ENCODE measurements at places on chromosomes 3 and 15. TPM values are rescaled to one million over a fixed set of nuclear protein-coding genes. Genes with fewer than 3 reads are reported as not detected.

SFMBT1 gene
- polyA plus RNA-seq = 2.3 TPM

COPS2 gene
- polyA plus RNA-seq = 60.1 TPM

CP gene
- polyA plus RNA-seq = not detected

CHRM5 gene
- polyA plus RNA-seq = 0.05 TPM

TTLL13 gene
- polyA plus RNA-seq = not detected

NR1I2 gene
- polyA plus RNA-seq = not detected

ZMYND10 gene
- 0.90 TPM for polyA plus RNA-seq

CAMK1 gene
- polyA plus RNA-seq = 28.3 TPM

NR2E3 gene
- 0.65 TPM for polyA plus RNA-seq

MST1R gene
- polyA plus RNA-seq = not detected

TRMT10C gene
- 33.3 TPM for polyA plus RNA-seq

GPR149 gene
- not detected for polyA plus RNA-seq

TMF1 gene
- polyA plus RNA-seq = 36.9 TPM

ERICH6 gene
- 0.13 TPM for polyA plus RNA-seq

PLA2G4D gene
- polyA plus RNA-seq = not detected

FOXB1 gene
- polyA plus RNA-seq = not detected

DNA sequence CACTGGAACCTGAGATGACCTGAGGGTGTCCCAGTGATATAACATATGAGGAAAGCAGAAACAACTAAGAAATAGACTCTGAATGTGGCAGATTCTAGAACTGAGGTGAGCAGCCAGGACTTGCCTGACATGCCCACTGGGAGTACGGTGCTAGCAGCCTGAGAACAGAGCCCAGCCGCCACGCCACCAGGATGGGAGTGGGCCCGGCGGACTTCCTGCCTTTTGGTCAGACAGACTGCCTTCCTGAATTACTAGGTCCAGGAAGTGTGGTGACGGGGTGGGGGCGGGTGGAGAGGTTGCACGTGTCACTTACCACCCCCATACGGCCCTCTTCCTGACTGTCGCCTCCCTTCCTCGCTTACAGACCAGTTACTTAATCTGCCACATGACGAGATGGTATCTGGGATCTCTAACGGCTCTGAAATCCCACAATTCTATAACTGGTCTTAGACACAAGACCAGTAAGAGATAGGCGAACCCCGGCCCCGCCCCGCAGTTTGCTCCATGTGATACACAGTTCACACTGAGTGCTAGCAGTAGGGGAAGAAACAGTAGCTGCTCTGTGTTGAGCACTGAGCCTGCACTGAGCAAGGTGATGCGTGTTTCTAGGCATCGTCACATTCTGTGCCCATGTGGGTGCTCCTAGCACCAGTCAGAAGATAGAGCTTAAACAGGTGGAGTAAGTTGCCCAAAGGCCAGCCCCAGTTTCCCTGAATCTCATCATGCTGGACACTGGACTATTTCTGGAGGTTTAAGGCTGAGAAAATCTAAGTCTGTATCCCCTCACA is 95.7 kb downstream of the CPN2 start:
- no peak overlapping the region for H3K27ac ChIP-seq
- H3K36me3 ChIP-seq = no peaks in the 10 kb centered on the region
- no peaks in the 10 kb centered on the region for H3K4me1 ChIP-seq
- peaks cover 13% of the 10 kb centered on the region for H3K27me3 ChIP-seq
- no peak for DNase-seq

GRCh38 chr3:156109989-156110388 is 10.4 kb upstream of the KCNAB1 start:
- H3K36me3 ChIP-seq = no peaks in the 10 kb centered on the region
- no peak for DNase-seq
- no peak overlapping the region for H3K27ac ChIP-seq
- H3K27me3 ChIP-seq = peaks cover 39% of the 10 kb centered on the region
- no peaks in the 10 kb centered on the region for H3K4me1 ChIP-seq

DNA sequence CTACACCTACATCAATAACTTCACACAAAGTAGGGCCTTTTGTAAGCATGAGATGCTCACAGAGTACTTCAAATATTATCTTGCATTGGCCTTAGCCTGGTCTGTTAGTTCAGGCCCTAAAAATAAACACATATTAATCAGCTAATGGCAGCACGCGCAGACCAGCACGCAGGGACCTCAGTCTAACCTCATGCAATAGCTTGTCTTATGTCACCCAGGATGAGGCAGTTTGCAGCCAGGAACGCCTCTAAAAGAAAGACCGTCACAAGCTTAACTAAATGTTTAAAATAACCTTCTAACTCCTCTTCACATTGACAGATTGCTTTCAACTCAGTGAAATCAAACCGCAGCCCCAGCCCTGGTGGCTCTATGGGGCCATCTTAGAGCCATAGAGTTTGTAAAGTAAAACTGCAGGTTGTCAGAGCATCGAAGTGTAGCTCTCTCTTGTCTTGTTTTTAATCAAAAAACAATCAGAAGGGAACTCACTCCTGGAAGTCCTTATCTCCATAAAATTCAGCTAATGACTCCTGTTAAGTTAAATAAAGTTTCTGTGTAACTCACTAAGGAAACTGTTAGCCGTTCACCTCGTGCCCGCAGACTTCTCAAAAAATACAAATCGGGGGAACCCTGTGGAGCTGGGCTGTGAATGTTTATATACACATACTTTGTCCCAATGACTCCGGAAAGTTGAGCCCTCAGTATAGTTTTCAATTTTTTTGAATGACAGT is 212.6 kb downstream of the CDIN1 start:
- H3K27ac ChIP-seq = no peak overlapping the region
- H3K27me3 ChIP-seq = no peaks in the 10 kb centered on the region
- H3K4me3 ChIP-seq = no peak overlapping the region
- DNase-seq = no peak

- no peaks in the 10 kb centered on the region for H3K36me3 ChIP-seq
- DNase-seq = no peak
- H3K4me3 ChIP-seq = no peak overlapping the region
- H3K4me1 ChIP-seq = no peaks in the 10 kb centered on the region
These were observed 428.3 kb downstream of the CNTN4 start for GRCh38 chr3:2526926-2527325.

DNA sequence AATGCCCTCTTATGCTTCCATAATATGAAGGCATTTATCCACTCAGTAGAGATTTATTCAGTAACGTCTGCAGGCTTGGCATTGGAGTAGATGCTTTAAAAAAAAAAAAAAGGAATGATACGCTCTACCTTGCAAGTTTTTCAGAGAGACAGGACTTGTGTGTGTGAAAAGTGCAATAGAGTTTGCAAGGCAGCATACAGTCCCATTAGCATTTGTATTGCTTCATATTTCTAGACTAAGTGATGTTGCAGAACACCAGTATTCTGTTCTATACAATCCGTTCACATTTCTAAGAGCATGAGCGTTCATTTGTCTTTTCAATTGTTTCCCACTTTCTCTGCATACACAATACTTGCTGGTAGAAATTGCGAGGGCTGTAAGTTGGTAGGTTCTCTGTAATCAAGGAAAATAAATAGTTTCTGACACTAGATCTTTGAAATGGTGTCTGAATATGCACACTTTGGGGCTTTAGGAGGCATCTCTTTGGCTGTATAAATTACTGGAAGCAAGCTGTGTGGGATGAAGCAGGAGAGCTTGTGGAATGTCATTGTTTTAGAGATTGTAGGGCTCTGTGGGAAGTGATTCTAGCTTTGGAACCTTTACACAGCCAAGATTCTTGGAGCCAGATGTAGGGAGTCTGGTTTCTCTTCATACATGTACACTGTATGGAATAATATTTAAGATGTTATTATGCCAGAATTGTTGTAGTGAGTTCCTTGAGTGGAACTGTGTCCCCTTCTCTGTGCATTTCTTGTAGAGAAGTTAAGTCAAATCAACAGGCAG is 262.7 kb downstream of the FEZF2 start:
- H3K4me1 ChIP-seq = peaks cover 5% of the 10 kb centered on the region
- no peaks in the 10 kb centered on the region for H3K36me3 ChIP-seq
- H3K4me3 ChIP-seq = no peak overlapping the region
- H3K27ac ChIP-seq = no peak overlapping the region

- DNase-seq = no peak
- H3K27me3 ChIP-seq = no peaks in the 10 kb centered on the region
- H3K36me3 ChIP-seq = no peaks in the 10 kb centered on the region
- no peaks in the 10 kb centered on the region for H3K4me1 ChIP-seq
- H3K4me3 ChIP-seq = no peak overlapping the region
These were observed 10.3 kb downstream of the RPS17 start for GRCh38 chr15:82530006-82530405.

GRCh38 chr15:42385206-42385979 is 26.1 kb downstream of the CAPN3 start:
- DNase-seq = peak; percentile 57
- H3K27me3 ChIP-seq = no peaks in the 10 kb centered on the region
- no peak overlapping the region for H3K4me3 ChIP-seq
- H3K36me3 ChIP-seq = no peaks in the 10 kb centered on the region
- no peak overlapping the region for H3K27ac ChIP-seq

DNA sequence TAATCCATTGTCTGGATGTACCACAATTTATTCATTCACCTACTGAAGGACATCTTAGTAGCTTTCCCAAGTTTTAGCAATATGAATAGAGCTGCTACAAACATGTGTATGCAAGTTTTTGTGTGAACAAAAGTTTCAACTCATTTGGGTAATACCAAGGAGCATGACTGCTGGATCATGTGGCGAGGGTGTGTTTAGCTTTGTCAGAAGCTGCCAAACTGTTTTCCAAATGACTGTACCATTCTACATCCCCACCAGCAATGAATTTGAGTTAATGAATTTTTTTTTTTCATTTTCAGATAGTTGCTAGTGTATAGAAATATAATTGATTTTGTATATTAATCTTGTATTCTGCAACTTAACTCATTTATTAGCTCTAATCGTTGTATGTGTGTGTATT is 20.0 kb upstream of the ELP6 start:
- no peaks in the 10 kb centered on the region for H3K36me3 ChIP-seq
- no peak overlapping the region for H3K27ac ChIP-seq
- H3K4me1 ChIP-seq = no peaks in the 10 kb centered on the region

GRCh38 chr3:171797265-171797679 is 13.0 kb downstream of the PLD1 start:
- no peak overlapping the region for H3K27ac ChIP-seq
- no peaks in the 10 kb centered on the region for H3K27me3 ChIP-seq
- no peaks in the 10 kb centered on the region for H3K36me3 ChIP-seq
- no peak overlapping the region for H3K4me3 ChIP-seq
- no peak for DNase-seq
- H3K4me1 ChIP-seq = peaks cover 13% of the 10 kb centered on the region

- peak overlapping the region; percentile 51 for H3K27ac ChIP-seq
- no peaks in the 10 kb centered on the region for H3K27me3 ChIP-seq
- DNase-seq = peak; percentile 50
- 0 out of 2 replicates have a peak overlapping the region, but pooled peaks have one; percentile 33 for H3K4me3 ChIP-seq
- peaks cover 57% of the 10 kb centered on the region for H3K36me3 ChIP-seq
These were observed 74.6 kb downstream of the TGFBR2 start for GRCh38 chr3:30680789-30681648.

- H3K27ac ChIP-seq = no peak overlapping the region
- no peak for DNase-seq
- H3K4me3 ChIP-seq = peak overlapping the region; percentile 81
- H3K4me1 ChIP-seq = peaks cover 8% of the 10 kb centered on the region
These were observed 675 bp downstream of the TSEN2 start for GRCh38 chr3:12484983-12485327.

GRCh38 chr3:52801839-52802238 is 7.2 kb downstream of the ITIH3 start:
- H3K4me1 ChIP-seq = 0 out of 2 replicates have a peak, but pooled peaks cover 4% of the 10 kb centered on the region
- DNase-seq = no peak

GRCh38 chr3:90025019-90025418 is 917.6 kb downstream of the EPHA3 start:
- no peaks in the 10 kb centered on the region for H3K4me1 ChIP-seq
- H3K4me3 ChIP-seq = no peak overlapping the region
- no peaks in the 10 kb centered on the region for H3K27me3 ChIP-seq
- no peak overlapping the region for H3K27ac ChIP-seq

- H3K4me1 ChIP-seq = peaks cover 26% of the 10 kb centered on the region
- DNase-seq = peak; percentile 17
- H3K4me3 ChIP-seq = peak overlapping the region; percentile 91
- peak overlapping the region; percentile 8 for H3K27ac ChIP-seq
These were observed 2.7 kb downstream of the RPL22L1 start for GRCh38 chr3:170867143-170867937.

- peak overlapping the region; percentile 66 for H3K27ac ChIP-seq
- H3K4me1 ChIP-seq = peaks cover 31% of the 10 kb centered on the region
- DNase-seq = peak; percentile 83
- no peaks in the 10 kb centered on the region for H3K36me3 ChIP-seq
- no peaks in the 10 kb centered on the region for H3K27me3 ChIP-seq
- 0 out of 2 replicates have a peak overlapping the region, but pooled peaks have one; percentile 14 for H3K4me3 ChIP-seq
These were observed 134.8 kb downstream of the P2RY1 start for GRCh38 chr3:152969557-152970300.

DNA sequence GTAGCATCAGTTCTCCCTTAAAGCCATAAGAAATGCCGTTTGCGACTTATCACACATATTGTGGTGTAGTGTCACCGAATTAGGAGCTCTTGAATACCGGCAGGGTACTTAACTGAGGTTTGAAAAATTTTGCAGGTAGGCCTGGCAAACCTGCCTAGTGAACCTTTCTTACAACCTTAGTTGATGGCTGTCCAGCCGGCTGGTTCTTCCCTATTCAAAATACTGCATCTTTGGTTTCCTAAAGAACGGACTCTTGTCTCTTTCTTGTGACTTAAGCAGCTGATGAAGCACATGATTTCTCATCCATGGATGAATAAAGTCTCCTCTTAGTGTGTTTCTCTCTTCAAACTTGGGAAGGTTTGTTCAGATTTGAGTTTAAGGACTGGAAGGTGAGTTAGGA is 1.5 kb downstream of the RAB7A start:
- peak; percentile 54 for DNase-seq
- peak overlapping the region; percentile 95 for H3K27ac ChIP-seq
- H3K4me3 ChIP-seq = peak overlapping the region; percentile 90

DNA sequence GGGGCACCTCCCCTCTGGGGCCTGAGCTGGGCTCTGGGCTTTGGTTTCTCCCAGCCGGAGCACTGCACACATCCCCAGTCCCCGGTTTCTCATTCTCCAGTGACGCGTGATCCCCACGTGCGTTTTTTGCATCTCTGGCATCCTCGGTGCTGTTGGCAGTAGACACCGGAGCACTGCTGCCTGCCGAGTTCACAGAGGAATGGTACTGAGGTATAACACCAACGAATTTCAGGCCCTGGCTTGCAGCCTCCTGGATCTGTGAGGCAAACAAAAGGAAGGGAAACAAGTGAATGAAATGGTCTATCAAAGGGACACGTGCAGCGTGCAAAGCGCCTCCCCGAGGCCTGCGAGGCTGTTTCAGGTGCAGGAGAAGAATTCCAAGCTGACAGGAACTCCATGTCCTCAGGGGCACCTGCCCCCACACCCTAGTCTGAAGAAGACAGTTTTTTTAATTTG is 112.9 kb downstream of the OXNAD1 start:
- no peaks in the 10 kb centered on the region for H3K27me3 ChIP-seq
- H3K4me1 ChIP-seq = peaks cover 13% of the 10 kb centered on the region
- H3K27ac ChIP-seq = no peak overlapping the region
- peaks cover 12% of the 10 kb centered on the region for H3K36me3 ChIP-seq

GRCh38 chr3:32835961-32836360 is 18.2 kb downstream of the TRIM71 start:
- no peak for DNase-seq
- H3K27ac ChIP-seq = no peak overlapping the region
- H3K27me3 ChIP-seq = peaks cover 52% of the 10 kb centered on the region
- H3K36me3 ChIP-seq = no peaks in the 10 kb centered on the region
- no peaks in the 10 kb centered on the region for H3K4me1 ChIP-seq

GRCh38 chr15:82805994-82806406 is at the start of gene FSD2:
Gene FSD2 (minus strand): TSS chr15:82806069. CDS start chr15:82787390, 18,679 bp downstream.
- no peaks in the 10 kb centered on the region for H3K27me3 ChIP-seq
- H3K36me3 ChIP-seq = no peaks in the 10 kb centered on the region
- DNase-seq = no peak

GRCh38 chr3:155745795-155746550 is 1.1 kb upstream of the PLCH1 start:
- no peaks in the 10 kb centered on the region for H3K36me3 ChIP-seq
- H3K4me3 ChIP-seq = 0 out of 2 replicates have a peak overlapping the region, but pooled peaks have one; percentile 89
- no peak overlapping the region for H3K27ac ChIP-seq
- 0 out of 2 replicates have a peak, but pooled peaks cover 3% of the 10 kb centered on the region for H3K4me1 ChIP-seq
- peak; percentile 65 for DNase-seq
- H3K27me3 ChIP-seq = peaks cover 24% of the 10 kb centered on the region
